ENCODE measurements at places on chromosomes 1 and 21.

DNA sequence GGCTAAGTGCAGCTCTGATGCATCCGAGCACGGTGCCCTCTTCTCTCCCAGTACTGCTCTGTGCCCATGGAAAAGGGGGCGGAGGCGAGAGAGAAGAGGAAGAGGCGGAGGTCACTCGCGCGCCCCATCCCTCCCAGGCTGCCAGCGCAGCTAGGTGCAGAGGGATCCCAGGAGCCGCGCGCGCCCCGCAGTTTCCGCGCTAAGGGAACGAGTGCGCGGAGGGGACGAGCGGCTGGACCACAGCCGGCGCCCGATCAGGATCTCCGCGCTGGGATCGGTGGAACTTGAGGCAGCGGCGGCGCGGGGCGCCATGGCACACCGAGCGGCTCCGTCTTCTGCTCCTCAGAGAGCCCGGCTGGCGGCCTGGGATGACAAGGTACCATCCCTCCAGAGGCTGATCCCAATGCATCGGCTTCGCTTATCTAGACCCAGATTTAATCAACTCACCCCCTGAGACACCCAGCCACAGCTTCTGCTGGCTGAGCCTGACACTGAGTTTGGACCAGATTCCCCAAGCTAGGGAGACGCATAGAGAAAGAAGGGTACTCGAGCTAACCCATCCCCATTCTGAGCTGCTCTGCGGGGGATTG, at the start of gene PTGFR:
PTGFR (plus strand) TSS at position 114 of the 590 bp plus-strand sequence. CDS start 1,770 bp downstream, outside the sequence.
- no peak for DNase-seq

GRCh38 chr1:183898001-183898396, 93.1 kb downstream of the RGL1 start:
- no peak for DNase-seq

GRCh38 chr1:68442822-68443556, 6.8 kb downstream of the RPE65 start:
- no peak for DNase-seq

GRCh38 chr1:205374210-205375078, 17.7 kb upstream of the KLHDC8A start:
- no peak for DNase-seq

- no peak for DNase-seq
Measured at GRCh38 chr1:41627491-41628280, 143.2 kb upstream of the EDN2 start.

DNA sequence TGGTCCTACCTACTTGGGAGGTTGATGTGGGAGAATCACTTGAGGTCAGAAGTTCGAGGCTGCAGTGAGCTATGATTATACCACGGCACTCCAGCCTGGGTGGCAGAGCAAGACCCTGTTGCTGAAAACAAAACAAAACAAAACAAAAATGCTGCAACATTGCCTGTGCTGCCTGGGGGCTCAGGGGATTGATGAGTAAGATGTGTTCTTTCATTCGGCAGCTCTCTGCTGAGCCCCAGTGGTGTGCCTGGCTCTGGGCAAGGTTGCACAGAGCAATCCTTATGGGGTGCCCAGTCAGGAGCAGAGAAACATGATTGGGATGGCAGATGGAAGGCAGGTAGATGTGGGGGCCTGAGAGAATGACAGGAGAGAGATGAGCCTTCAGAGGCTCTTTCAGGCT, 28.6 kb upstream of the KDM4A start:
- no peak for DNase-seq

DNA sequence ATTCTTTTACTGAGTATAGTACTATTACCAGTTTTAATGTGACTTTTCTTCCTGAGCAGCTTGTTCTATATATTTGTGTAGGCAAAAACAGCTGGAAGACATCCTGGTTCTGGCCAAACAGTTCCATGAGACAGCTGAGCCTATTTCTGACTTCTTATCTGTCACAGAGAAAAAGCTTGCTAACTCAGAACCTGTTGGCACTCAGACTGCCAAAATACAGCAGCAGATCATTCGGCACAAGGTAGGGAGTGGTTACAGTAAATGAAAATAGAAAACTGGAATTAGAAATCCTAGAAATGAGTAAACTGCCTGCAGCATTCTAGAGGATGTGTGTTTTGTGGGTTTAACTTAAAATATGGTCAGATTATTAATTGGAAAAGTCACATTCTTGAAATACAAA, 64.1 kb upstream of the BMP8A start:
- no peak for DNase-seq

- DNase-seq: no peak
Measured at GRCh38 chr1:209439828-209440227, 143.7 kb upstream of the CAMK1G start.

GRCh38 chr1:174968750-174969244, 30.9 kb upstream of the CACYBP start:
- peak; percentile 92 for DNase-seq

DNA sequence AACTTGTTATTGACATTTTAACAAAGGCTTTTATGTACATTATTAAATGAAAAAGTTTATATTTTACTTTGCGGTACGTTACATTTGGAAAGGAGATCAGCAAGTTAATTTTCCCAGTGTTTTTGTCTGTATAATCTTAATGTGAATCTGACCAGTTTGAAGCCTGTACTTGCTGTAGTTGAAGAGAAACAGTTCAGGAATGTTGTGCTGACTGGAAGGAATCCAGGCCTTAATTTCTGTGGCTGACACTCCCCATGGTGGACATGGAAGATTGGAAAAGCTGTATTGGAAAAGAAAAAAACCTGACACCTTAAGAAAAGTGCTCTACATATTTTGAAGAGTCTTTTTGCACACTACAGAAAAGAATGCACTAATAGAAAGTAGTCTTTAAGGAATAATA, 15.5 kb downstream of the LEPR start:
- DNase-seq: no peak

GRCh38 chr1:21318714-21319159, 28.5 kb upstream of the ECE1 start:
- DNase-seq: no peak

GRCh38 chr1:161721738-161722343, 497 bp downstream of the FCRLB start:
- DNase-seq: no peak

- no peak for DNase-seq
Measured at GRCh38 chr1:5613900-5614299, 378.3 kb downstream of the NPHP4 start.

DNA sequence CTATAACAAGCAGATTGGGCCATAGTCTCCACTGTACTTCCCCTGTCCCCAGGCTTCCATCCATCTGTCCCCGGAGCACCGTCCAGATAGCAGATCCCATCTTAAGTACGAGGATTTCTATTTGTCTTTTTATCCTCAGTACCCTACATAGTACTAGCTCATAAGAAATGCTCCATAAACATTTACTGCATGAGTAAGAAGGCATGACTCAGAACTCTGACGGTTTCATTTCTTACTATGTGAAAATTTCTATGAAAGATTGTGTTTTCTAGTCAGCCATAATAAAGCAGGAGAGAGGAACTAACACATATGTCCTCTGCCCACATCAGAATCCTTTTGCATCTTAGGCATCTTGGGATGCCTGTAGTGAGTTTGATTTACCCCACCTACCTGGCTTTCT, 49.5 kb downstream of the CHD1L start:
- no peak for DNase-seq

DNA sequence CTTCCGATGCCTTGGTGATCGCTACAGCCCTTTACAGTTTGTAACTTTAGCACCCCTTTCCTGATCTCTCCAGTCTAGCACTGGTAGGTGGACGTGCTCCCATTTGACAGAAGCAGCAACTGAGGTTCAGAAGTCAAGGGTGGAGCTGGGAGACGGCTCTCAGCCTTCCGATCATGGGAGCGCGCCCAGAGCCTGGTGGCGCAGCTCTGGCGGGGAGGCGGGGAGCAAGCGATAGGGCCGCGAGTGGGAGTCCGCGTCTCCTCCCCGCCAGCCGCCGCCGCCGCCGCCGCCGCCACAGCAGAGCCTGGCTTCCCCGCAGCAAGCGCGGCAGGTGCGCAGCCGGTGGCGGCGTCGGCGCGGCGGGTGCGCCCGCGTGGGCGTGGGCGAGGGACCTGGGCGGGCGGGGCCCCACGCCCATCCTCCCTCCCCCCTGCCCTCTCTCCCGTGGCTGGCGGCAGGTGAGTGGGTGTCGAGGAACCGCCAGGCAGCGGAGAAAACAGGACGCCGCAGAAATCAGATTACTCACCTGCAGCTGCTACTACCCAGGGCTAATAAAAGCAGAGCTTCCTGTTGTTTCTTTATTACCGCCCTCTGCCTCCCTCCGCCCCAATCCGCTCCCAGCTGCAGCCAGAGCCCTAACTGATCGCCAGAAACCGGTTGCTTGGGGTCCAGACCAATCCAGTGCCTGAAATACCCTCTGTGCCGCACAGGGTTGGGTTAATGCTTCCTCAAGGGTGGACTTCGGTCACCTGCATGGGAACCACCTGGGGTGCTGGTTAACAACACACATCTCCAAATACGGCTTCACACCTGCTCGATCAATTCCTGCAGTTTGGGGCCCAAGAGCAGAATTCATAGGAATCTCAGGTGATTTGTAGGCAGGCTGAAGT, 60.2 kb upstream of the ID3 start:
- DNase-seq: peak; percentile 81

DNA sequence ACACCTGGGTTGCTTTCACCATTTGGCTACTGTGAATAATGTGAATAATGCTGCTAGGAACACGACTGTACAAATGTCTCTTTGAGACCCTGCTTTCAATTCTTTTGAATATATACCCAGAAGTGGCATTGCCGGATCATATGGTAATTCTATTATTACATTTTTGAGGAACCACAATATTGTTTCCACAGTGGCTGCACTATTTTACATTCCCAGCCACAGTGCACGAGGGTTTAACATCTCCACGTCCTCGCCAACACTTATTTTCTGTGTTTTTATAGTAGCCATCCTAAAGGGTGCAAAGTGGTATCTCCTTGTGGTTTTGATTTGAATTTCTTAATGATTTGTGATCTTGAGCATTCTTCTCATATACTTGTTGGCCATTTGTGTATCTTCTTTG, 15.7 kb downstream of the FHAD1 start:
- no peak for DNase-seq

DNA sequence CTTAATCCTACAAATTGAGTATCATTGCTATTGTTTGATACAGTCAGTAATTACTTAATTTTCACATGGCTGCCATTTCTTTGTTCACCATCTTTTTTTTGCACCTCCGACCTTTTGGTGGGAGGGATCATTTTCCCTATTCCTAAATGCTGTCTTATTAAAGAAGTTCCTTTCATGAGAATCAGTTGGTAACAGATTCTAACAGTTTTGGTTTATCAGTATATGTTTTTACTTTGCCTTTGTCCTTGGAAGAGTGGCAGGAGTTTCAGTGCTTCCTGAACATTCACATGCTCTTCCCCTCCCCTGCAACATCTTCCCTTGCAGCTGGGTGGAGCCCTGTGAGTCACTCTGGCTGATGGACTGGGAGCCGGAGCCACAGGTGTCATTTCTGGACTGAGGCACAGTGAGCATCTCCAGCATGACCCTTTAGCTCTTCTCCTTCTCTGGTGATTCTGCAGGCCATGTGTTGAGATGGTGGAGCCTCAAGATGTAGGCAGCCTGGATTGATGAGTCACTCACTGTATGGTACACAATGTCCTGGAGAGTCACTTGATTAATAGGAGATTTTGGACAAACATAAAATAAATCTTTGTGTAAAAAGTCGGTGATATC, 217.7 kb downstream of the URB2 start:
- DNase-seq: no peak

- no peak for DNase-seq
Measured at GRCh38 chr1:77594366-77595112, 87.9 kb downstream of the ZZZ3 start.

- DNase-seq: no peak
Measured at GRCh38 chr1:29626066-29626465, 389.7 kb downstream of the PTPRU start.

- DNase-seq: no peak
Measured at GRCh38 chr1:232718928-232719927, 86.0 kb upstream of the MAP10 start.

GRCh38 chr1:214547747-214548146, 3.7 kb downstream of the PTPN14 start:
- DNase-seq: no peak

- DNase-seq: no peak
Measured at GRCh38 chr1:164983023-164983650, 373.4 kb downstream of the LMX1A start.

GRCh38 chr1:230899841-230900251, 31.5 kb upstream of the C1orf198 start:
- no peak for DNase-seq

- DNase-seq: no peak
Measured at GRCh38 chr1:162080472-162081015, 11.1 kb downstream of the NOS1AP start.

GRCh38 chr21:38333301-38334272, 76.8 kb downstream of the KCNJ15 start:
- no peak for DNase-seq

DNA sequence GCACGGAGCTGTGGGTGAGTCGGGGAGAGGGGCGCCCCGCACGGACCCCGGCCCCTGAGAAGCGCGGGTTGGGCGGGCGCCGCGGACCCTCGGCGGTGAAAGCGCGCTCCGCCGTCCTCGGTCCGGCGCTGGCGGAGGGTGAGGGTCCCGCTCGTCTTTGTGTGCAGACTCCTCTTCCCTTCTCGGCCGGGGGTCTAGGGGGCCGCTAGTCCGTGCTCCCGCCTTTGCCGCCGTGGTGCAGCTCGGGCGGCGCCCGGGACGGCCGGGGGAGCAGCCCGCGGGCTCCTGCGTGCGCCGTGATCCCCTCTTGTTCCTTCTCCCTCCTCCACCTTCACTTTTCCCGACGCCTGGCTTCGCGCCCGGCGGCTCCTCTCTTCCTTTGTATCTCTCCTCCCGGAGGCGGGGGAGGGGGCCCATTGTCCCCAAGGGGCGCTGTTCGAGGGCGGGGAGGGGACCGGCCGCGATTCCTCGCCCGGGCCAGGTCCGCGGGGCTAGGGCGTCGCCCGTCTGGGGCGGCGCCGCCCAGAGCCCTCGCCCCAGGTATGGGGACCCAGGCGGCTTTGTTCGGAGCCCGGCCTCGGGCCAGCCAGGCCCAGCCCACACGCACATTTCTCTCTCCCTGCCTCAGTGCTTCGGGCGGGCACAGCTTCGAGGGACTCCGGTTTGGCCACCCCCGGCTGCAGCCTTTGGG, 519 bp downstream of the FNBP1L start:
- DNase-seq: no peak

DNA sequence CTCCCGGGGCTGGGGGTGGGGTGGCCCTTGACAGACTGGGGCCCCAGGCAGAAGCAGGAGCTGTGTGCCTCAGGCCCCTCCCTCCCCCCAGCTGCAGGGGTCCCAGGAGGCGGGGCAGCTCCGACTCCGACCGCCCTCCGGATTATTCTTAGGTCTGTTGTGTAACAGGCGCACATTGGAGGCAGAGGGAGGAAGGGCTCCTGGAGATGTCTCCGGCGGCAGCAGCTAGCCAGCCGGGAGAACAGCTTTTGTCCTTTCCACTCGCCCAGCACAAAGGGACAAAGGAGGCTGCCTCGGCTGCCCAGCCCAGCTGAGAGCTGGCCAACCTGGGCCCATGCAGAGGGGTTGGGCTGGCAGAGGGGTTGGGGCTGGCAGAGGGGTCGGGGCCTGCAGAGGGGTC, 29.7 kb upstream of the PLCH2 start:
- no peak for DNase-seq

DNA sequence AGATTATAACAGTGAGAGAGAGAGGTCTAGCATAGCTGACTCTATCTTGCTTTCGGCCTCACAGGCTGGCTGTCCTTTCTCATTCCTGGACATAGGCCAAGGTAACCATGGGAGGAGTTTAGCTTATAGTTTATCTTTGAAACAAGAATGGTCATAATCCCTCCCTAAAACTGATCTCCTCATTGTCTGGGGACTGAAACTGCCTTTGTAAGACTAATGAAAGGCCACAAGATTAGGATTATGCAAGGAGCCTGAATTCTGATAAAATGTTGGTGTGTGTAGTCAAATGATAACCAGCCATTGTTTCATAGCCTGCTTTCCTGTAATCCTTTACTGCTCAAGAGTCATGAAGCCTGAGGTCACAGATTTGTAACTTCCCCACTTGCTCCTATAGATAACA, 131.9 kb upstream of the LYPLAL1 start:
- DNase-seq: no peak

Data from CD8-positive, alpha-beta T cell (primary cell).